Activated CD4-positive, alpha-beta T cell treated with anti-CD3 and anti-CD28 coated beads, Interleukin-2, amount 10 ng/mL, durations not matched to agents 7 days and 5 days (primary cell): ENCODE measurements at places on chromosomes 1 and 21.
A peak's percentile ranks its signal among the peaks of the same experiment; 100 is the strongest.

GRCh38 chr1:19426294-19427086 lies 58.8 kb downstream of the CAPZB start:
- DNase-seq = no peak

DNA sequence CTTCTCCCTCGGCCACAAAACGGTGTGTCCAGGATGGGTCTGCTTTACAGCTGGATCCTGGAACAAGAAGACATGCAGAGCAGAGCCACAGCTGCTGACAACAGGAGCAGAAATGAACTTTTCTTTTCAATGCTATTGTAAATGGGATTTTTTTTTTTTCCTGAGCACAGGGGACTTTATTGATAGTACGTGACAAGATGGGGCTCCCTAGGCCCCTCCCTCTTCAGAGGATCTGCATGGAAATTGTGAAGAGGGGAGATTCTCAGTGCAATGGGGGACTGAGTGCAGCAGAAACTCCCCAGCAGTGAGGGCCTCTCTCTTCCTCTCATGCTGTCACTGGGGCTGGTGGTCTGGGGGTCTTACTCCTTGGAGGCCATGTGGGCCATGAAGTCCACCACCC lies 40.8 kb upstream of the CD2 start:
- DNase-seq = no peak

DNA sequence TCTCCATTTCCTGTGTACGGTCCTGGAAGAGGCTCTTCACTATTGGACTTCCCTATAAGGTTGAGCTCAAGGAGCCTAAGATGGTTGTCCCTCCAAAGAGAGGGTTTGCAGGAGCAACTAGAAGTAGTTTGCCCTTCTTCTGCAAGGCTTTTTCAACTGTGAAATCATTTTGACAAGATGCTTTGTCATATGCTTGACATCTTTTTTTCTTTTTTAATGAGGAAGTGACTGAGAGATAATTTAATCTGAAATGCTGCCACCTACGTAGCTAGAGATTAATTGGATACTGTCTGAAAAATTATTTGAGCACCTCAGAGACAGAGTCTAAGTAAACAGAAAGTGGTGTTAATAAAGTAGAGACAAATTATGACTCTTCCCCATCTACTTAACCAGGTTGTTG lies 97.0 kb downstream of the CHRM3 start:
- DNase-seq = no peak

DNA sequence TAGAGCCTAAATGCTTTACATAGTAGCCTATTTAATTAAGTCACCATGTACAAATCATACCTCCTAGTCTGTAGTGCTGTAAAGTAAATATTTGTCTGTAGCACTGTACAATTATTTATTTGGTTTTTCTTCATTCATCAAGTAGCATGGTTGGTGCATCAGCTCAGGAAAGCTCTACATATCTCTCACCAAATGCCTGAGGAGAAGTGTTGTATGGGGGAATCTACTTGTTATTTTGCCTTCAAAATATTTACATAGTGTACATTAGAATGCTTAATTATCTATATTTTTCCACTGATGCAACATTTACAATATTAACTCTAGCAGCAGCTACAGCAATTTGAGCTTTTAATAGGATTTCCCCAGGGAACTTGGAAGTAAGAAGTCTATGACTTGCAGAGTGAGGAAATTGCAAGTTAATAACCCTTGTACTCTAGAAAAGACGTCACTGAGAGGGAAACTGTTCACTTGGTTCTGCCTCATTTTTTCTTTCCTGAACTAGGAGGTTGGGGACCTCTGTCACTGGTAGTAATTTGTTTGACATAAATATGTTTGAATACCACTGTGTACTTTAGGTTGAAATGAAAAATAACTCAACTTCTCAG lies 207.4 kb downstream of the PDE4B start:
- DNase-seq = no peak

- DNase-seq = no peak
Measured at GRCh38 chr1:28010969-28011368, 51.2 kb downstream of the XKR8 start.

- peak; percentile 38 for DNase-seq
Measured at GRCh38 chr1:169460191-169460833, 25.4 kb downstream of the SLC19A2 start.

- DNase-seq = no peak
Measured at GRCh38 chr1:200774311-200774710, 35.6 kb downstream of the CAMSAP2 start.

- no peak for DNase-seq
Measured at GRCh38 chr1:35266306-35266705, 2.2 kb upstream of the ZMYM4 start.

- no peak for DNase-seq
Measured at GRCh38 chr1:237032029-237032428, 10.0 kb upstream of the RYR2 start.

- peak; percentile 57 for DNase-seq
Measured at GRCh38 chr21:32412162-32413014, at the start of gene EVA1C. Gene EVA1C, plus strand, starts transcription at chr21:32412706. Its CDS starts 148 bp downstream, at chr21:32412854.

DNA sequence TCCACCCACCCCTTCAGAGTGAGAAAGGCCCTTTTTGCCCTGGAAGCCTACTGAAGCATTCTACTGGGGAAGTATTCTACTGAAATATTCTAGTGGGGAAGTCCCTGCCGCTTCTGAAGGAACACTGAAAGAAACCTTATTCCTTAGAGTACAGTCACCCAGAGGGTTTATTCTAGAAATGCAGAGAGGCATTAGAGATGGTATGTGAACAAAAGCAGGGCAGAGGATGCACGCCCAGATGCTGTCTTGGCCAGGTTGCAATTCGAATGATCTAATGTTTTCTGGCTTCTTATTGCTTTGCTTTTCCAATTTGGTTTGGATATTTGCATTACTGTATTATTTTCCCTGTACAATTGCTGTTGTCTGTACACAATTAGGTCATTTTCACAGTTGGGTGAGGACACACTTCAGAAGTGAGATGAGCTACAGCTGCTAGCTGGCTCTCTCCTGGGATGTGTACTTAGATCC lies 37.1 kb downstream of the CCN1 start:
- no peak for DNase-seq

- DNase-seq = no peak
Measured at GRCh38 chr1:80917826-80918225, 882.9 kb upstream of the ADGRL2 start.

- no peak for DNase-seq
Measured at GRCh38 chr1:208357644-208358507, 113.7 kb upstream of the PLXNA2 start.

DNA sequence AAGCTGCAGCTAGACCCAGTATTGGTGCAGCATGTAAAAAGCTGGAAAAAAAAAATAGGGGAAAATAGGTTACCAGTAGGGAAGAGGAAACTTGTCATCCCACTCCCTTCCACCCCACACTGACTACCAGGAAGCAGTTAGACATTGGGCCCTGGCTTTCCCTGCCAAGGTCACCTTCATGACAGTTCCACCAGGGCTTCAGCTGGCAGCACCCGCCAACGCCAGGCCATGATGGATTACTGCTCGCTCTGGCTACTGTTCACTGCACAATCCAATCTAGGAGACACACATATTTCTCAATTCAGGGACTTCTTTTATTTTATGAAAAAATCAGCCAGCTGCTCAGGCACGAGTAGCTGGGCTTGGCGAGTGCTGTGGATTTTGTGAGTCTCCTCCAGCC lies 127.7 kb downstream of the DMRTA2 start:
- DNase-seq = no peak

DNA sequence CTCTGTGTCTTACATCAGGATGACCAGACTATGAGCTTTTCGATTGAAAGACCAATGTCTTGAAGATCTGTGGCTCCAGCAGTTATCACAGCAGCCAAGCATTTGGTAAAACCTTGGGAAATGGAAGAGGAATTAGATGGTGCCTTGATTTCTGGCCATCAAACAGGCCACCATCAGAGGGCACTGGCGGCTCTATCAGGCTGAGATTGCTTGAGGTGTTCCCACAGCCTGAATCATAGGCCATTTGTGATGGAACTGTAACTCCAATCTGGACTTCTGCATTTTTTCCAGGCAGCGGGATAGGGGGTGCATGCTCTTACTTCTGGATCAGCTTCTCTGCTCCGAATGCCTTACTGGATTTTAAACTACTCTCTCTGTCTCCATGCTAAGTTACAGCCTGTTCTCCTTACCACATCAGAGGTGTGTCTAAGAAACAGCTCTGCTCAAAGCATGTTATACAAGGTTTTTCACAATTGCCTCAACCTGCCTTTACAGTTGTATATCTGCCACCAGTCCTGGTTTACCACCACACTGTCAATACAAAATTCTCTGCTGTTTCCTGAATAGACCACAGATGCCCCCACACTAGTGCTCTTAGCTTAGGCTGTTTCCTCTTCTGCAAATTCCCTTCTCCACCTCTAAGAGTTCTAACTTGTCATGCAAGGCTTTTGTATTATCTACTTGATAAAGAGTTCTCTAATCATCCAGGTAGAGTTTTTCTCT lies 180.9 kb downstream of the PTGER3 start:
- no peak for DNase-seq

GRCh38 chr1:115068826-115069585 lies 20.3 kb downstream of the TSPAN2 start:
- DNase-seq = no peak

DNA sequence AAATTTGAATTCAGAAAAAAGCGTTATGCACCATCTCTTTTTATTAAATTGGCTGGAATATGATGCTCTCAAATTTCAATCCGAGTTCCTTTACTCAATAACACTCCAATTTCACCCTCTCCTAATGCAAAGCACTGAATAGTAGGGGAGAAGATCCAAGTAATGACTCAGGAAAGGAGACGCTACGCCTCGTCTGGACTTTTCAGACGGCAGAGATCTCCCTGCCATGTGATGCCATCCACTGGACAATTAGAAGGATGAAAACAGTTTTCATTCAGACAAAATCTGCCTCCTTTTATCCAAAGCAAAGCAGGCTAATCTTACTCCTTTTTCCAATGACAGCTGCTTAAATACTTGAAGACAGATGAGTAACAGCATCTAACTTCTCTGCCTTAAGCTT lies 242.4 kb upstream of the GREM2 start:
- no peak for DNase-seq

- no peak for DNase-seq
Measured at GRCh38 chr21:38315122-38315521, 58.3 kb downstream of the KCNJ15 start.

DNA sequence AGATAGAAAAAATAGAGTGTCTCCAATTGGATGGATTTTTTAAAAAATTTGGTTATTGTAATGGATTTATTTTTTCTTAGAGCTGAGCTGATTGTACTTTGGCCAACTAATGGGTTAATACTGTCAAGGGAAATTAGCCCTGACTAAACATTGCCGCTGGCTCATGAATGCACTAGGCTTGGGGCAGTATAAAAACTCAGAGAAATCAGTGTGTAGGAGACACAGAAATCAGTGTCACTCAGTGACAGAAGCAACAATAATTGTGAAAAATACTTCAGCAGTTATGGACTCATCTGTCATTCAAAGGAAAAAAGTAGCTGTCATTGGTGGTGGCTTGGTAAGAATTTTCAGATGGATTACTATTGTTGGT lies at the start of gene KMO:
Gene KMO (plus strand): TSS at position 217 of the 370 bp plus-strand sequence. CDS start 67 bp downstream, at position 284.
- no peak for DNase-seq
